ENCODE measurements at places on chromosomes 1 and 21.

- no peak for DNase-seq
These were observed 109.6 kb upstream of the GJB5 start for GRCh38 chr1:34645109-34645688.

- no peak for DNase-seq
These were observed 40.9 kb downstream of the PTAFR start for GRCh38 chr1:28135371-28136168.

GRCh38 chr1:117174851-117175250 lies 35.9 kb downstream of the VTCN1 start:
- DNase-seq = no peak

DNA sequence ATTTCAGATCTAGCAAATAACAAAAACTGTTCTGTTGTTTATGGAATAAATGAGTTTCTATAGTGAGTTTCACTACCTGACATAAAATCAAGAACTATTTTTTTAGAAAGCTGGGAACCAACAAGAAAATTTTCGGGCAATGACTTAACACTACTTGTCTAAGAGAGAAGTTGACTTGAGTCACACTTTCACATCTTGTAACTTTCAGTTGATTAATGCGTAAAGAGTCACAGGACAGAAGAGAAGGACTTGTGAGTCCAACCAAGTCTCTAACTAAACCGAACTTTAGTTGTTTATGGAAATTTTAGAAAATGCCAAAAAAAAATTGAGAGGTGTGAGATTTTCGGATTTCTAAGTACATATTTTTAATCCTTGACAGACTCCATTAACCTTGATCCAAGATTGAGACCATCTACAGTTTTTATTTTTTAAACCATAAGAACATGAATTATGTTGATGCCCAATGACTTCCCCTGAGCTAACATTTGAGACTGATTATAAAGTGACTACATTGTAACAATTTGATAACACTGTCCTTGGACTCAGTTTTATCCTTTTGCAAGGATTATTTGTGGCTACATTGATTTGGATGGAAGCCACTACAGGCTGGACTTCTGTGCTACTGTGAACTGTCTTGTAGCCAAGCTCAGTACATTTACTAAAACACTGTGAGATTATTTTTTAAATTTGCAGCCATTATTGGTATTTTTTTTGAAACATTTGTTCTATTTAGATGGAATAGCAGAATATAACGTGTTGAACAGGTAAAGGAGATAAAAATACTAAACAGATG lies 284.0 kb downstream of the PTPRC start:
- DNase-seq = peak; percentile 50

DNA sequence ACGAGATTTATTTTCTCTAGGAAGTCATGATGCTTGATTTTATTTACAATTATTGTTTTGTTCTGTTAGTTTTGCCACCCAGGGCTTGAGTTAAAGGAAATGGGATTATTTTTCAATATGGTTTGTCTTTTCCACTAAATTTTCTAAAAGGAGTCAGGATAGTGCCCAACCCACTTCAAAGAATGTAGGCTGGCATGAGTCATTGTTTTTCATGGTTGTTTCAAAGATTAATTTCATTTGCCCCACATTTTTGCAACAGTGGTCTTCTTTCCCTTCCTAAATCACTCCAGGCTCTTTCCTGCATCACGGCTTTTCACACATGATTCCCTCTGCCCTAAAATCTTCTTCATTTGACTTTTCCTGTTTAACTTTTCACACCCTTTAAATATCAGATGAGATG lies 2.5 kb downstream of the SLAMF6 start:
- DNase-seq = no peak

GRCh38 chr1:51799372-51799771 lies 79.2 kb downstream of the NRDC start:
- no peak for DNase-seq

DNA sequence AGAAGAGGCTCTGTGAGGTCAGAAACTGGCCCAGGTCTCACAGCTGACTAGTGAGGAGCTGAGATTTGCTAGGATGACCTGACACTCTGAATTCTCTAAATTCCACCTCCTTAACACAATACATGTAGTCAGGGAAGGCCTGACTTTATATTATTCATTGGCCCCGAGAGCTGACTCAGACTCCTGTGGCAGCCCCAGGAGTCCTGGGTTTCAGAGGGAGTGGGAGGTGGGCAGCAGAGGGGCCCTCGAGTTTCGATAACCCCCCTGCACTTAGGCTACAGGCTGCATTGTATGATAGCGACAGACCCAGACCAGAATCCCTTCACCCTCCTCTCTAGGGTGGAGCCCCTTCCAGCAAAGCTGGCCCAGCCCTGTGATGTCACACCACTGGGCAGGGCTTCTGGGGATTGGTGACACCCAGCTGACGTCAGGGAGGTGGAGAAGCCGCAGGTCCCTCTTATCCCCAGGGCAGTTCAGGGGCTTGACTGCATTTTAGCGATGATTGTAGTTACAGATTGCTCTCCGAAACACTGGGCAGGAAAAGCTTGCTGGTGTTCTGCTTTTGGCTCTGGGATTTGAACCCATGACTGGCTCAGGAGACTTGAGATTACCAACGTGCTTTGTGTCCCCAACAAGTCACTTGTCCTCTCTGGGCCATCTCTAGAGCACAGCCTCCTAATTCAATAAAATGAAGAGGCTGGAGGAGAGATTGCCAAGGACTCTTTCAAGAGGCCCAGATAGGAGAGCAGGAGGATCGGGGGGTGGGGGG lies 17.0 kb upstream of the GPR37L1 start:
- no peak for DNase-seq

- DNase-seq = peak; percentile 80
These were observed 3.0 kb upstream of the ID3 start for GRCh38 chr1:23562137-23562876.

GRCh38 chr1:8554956-8555534 lies 237.1 kb downstream of the SLC45A1 start:
- DNase-seq = no peak

GRCh38 chr1:213244664-213245091 lies 193.6 kb downstream of the RPS6KC1 start:
- DNase-seq = peak; percentile 78

DNA sequence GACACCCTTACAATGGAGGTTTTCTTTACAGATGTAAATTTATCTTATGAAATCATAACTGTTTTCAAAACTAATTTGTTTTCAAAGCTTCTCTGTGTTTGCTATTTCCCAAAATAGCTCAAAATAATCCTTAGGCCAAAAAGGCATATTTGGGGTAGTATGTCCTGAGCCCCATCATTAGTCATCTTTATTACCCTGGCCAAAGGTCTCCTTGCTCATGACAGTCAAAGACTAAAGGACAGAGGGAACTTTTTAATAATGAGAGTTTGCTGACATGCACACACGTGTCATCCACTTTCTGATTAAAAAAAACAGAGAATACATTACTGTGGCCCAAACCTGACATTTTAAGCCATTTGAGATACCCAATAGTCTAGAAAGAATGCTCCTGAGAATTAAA lies 221.9 kb upstream of the DUSP10 start:
- no peak for DNase-seq

- DNase-seq = no peak
These were observed 1.6 kb upstream of the DYRK3 start for GRCh38 chr1:206633708-206634121.

GRCh38 chr1:155951753-155952504 lies 10.5 kb downstream of the RXFP4 start:
- no peak for DNase-seq

GRCh38 chr1:165344736-165345135 lies 11.8 kb downstream of the LMX1A start:
- DNase-seq = no peak

- peak; percentile 59 for DNase-seq
These were observed 12.4 kb downstream of the ATP1A2 start for GRCh38 chr1:160127865-160128523.

DNA sequence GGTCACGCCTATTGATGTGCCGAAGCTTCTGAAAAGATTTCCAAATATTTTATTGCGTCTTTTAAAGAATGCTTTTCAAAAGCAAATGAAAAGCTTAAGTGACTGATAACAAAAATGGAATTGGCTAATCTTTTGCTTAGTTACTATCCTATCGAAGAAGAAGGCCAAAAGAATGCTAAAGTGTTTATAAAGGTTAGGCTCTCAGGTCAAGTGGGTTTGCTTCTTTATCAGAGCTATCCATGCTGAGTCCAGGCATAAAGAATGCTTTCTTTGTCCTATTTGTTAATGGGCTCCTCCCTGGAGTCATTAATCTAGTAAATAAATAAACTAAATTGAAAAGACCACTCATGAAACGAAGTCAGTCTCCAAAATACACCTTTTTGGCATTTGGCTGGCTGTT lies 133.4 kb upstream of the LYPLAL1 start:
- no peak for DNase-seq

- DNase-seq = peak; percentile 60
These were observed 24.0 kb downstream of the COQ8A start for GRCh38 chr1:226964068-226964425.

DNA sequence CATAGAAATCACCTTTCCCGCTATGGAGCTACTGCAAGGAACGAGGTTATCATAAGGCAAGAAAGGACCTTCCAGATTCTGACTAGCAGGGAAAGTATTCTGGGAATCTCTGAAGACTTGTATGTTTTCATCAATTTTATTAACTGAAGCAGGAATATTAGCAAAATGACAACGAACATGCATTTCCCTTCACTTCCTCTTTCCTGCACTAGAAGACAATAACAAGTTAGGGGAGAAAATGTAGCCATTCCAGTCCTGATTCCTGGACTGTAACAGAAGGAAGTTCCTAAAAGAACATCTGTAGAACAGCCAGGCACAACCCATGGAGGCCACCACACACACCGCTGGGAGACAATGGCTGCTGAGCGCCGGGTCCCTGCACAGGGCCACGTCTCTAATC lies 106.8 kb downstream of the RAVER2 start:
- no peak for DNase-seq

DNA sequence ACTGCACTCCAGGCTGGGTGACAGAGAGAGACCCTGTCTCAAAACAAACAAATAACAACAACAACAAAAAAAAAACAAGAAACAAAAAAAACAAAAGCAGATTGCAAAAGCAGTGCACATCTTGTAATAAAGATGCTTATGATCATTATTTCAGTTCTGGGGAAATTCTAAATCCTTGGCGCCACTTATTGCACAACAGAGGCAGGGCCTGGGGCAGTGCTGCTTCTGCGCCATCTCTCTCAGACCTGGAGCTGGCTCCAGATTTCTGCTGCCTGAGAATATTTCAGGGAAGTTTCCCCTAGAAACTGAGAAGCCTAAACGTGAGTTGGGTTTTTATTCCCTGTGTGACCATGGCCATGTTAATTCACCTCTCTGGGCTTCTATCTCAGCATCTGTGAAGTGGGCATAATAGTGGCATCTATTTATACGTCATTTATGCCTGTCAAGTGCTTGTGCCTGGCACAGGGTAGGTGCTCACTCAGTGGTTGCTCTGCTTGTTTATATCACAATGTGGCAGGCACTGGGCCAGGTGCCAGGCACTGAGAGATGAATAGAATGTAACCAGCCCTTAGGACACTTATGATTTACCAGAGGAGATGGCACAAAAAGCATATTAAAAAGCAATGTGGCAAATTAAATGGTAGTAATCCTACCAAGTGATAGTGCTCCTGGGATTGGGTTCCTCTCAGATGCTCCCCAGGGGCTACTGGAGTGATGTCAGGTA lies 67.9 kb downstream of the MDM4 start:
- peak; percentile 77 for DNase-seq

Data from G401 (cell line).